Chondrocyte (in vitro differentiated cells): ENCODE measurements at places on chromosomes 12 and 14. TPM values are rescaled to one million over a fixed set of nuclear protein-coding genes. Genes with fewer than 3 reads are reported as not detected.

ADAMTS20 gene
- total RNA-seq, result 0.18 to 0.22 TPM in 2 of 3 replicates, not detected in the other

DNA sequence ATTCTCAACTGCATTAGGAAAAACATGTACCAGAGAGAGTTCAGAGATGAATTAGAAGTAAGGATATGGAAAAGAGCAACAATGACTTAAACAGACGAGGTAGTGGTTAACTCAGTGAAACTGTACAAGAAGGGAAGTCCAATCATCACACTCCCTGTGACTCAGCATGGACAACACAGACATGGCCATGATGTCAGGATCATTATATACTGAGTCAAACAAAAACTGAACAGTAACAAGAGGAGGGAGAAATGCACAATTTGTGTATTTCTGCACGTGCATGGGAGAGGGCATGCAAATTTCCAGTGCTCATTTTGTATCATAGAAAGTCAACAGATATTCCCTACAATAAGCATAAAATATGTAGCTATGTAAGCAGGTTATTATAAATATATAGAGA lies 1037.8 kb downstream of the BCL11B start:
- no peak for DNase-seq
- H3K36me3 ChIP-seq, result no peaks in the 10 kb centered on the region

ZNF891 gene
- total RNA-seq, result 1.0 to 1.8 TPM (median 1.3 TPM) in 3 replicates

DNA sequence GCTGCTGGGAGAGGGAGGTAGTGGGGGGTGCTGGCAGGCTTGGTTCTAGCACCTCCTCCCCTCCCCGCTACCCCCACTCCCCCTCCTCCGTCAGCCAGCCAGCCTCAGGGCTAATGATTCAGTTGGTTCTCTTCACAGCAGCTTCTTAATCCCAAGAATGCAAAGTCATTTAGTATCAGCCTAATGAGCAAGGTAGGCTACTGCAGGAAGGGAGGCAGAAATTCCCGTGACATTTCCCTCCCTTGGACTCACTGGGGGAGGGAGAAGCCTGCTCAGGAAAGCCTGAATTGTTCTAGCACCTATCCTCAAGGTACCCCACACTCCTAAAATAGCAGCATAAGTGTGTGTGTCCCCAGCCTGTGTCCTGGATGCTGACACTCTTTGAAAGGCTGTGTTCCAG lies 29.8 kb downstream of the ITPK1 start:
- H3K4me3 ChIP-seq, result no peak overlapping the region
- no peaks in the 10 kb centered on the region for H3K27me3 ChIP-seq
- H3K36me3 ChIP-seq, result no peaks in the 10 kb centered on the region
- no peak for DNase-seq
- H3K27ac ChIP-seq, result no peak overlapping the region

- no peaks in the 10 kb centered on the region for H3K4me1 ChIP-seq
- no peak overlapping the region for H3K4me3 ChIP-seq
- DNase-seq, result peak; percentile 75
- no peaks in the 10 kb centered on the region for H3K27me3 ChIP-seq
- H3K27ac ChIP-seq, result no peak overlapping the region
Measured at GRCh38 chr14:105867961-105868599, 341.7 kb downstream of the TMEM121 start.

GRCh38 chr12:76863837-76864236 lies 15.0 kb downstream of the CSRP2 start:
- H3K4me3 ChIP-seq, result peak overlapping the region; percentile 8
- peaks cover 77% of the 10 kb centered on the region for H3K4me1 ChIP-seq
- peak overlapping the region; percentile 92 for H3K27ac ChIP-seq
- H3K36me3 ChIP-seq, result peaks cover 35% of the 10 kb centered on the region

DNA sequence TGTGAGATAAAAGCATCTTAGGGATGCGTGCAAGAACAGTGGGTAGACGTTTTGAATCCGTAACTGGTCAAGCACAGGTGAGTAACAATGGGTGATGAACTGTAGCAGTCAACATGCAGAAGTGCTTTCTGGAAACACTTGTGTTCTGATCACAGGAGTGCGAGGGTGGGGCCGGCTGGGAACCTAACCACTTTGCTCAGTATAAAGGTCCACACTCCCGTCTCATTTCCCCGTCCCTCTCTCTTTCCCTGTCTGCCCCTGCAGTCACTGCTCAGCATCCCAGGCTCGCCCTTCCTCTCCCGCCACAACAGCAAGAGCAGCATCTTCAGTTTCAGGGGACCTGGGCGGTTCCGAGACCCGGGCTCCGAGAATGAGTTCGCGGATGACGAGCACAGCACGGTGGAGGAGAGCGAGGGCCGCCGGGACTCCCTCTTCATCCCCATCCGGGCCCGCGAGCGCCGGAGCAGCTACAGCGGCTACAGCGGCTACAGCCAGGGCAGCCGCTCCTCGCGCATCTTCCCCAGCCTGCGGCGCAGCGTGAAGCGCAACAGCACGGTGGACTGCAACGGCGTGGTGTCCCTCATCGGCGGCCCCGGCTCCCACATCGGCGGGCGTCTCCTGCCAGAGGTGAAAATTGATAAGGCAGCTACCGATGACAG lies 127.1 kb downstream of the FIGNL2 start:
- no peak overlapping the region for H3K27ac ChIP-seq
- peak; percentile 93 for DNase-seq
- peaks cover 6% of the 10 kb centered on the region for H3K36me3 ChIP-seq
- H3K27me3 ChIP-seq, result no peaks in the 10 kb centered on the region
- H3K4me1 ChIP-seq, result no peaks in the 10 kb centered on the region

- peaks cover 21% of the 10 kb centered on the region for H3K4me1 ChIP-seq
- no peak for DNase-seq
- H3K27ac ChIP-seq, result peak overlapping the region; percentile 36
- peaks cover 18% of the 10 kb centered on the region for H3K36me3 ChIP-seq
Measured at GRCh38 chr14:68865542-68865941, 72.7 kb upstream of the ZFP36L1 start.

GRCh38 chr12:84793558-84794367 lies 118.8 kb downstream of the SLC6A15 start:
- no peaks in the 10 kb centered on the region for H3K36me3 ChIP-seq
- no peak overlapping the region for H3K4me3 ChIP-seq
- DNase-seq, result no peak
- peaks cover 2% of the 10 kb centered on the region for H3K27me3 ChIP-seq
- H3K27ac ChIP-seq, result no peak overlapping the region

DNA sequence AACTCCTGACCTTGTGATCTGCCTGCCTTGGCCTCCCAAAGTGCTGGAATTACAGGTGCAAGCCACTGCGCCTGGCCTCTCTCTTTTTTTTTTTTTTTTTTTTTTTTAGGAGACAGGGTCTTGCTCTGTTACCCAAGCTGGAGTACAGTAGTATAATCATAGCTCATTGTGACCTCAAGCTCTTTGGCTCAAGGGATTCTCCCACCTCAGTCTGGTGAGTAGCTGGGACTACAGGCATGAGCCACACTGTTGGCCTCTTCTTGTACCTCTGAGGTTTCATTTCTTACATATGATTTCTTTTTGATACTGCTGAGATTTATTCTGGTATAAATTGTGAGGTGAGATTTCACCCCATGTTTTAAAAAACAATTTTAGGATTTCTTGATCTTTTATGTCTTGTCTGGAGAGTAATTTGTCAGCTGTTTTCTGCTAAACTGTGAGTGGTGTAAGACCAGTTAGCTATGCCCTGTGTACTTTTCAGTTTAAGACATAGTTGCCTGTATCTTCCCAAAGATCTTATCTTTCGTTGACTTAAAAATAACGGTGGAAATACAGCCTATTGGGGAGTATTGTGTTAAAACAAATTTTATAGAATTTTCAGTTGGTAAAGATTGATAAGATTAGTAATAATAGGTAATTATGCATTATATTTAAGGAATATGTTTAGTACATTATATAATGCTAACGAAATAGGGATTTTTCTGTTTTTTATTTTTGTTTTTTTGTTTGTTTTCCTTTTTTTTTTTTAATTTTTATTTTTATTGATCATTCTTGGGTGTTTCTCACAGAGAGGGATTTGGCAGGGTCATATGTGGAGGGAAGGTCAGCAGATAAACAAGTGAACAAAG lies 31.7 kb downstream of the WDR20 start:
- no peaks in the 10 kb centered on the region for H3K27me3 ChIP-seq
- H3K4me3 ChIP-seq, result no peak overlapping the region
- H3K27ac ChIP-seq, result no peak overlapping the region
- DNase-seq, result no peak
- H3K36me3 ChIP-seq, result peaks cover 2% of the 10 kb centered on the region
- peaks cover 9% of the 10 kb centered on the region for H3K4me1 ChIP-seq

DNA sequence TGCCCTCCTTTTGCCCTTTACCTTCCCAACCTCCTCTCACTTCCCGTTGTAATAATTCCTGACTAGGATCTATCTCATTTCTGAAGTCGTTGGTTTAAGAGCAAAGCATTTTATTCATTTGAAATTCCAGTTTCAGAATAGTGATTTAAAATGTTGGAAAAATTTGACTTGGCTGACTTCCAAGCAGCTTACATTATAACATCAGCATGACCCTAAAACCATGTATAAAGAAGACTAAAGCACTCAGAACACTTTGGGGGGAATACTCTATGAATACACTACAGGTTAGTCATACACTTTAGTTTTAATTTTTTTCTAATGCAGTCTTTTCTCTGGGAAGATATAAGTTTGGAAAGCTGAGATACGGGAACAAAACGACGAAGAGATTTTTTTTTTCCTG lies 161.1 kb downstream of the BTG1 start:
- peak overlapping the region; percentile 7 for H3K27ac ChIP-seq
- H3K27me3 ChIP-seq, result no peaks in the 10 kb centered on the region
- no peak for DNase-seq
- peaks cover 48% of the 10 kb centered on the region for H3K4me1 ChIP-seq

DNA sequence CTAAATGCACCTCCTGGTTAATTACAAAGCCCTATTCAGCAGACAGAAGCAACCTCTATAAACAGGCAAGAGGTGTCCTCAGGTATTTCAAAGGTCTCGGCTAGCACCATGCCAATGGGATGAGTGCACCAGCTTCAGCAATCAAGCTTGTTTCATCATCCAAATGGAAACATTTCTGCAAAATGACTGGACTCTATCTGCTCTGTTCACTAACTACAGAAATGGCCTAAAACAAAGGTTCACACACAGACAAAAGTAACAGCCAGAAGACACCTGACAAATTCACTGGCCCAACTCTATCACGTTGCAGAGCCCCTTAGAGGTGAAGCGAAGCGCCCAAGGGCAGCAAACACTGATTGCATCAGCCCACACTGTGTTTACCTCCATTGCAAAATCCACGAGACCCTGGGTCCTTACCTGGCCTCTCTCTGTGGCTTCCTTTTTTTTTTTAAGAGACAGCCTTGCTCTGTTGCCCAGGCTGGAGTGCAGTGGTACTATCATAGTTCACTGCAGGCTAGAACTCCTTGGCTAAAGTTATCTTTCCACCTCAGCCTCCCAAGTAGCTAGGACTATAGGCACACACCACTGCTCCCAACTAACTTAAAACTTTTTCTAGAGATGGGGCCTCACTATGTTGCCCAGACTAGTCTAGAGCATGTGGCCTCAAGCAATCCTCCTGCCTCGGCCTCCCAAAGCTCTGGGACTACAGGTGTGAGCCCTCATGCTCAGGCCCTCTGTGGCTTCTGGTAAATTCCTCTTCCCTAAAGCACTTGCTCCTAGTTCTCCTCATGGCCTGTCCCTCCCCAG lies 8.5 kb upstream of the SYNE3 start:
- no peaks in the 10 kb centered on the region for H3K27me3 ChIP-seq
- no peaks in the 10 kb centered on the region for H3K36me3 ChIP-seq
- no peak overlapping the region for H3K4me3 ChIP-seq
- DNase-seq, result no peak

GRCh38 chr12:98745578-98746391 lies 100.7 kb downstream of the APAF1 start:
- H3K27me3 ChIP-seq, result no peaks in the 10 kb centered on the region
- H3K27ac ChIP-seq, result no peak overlapping the region

DNA sequence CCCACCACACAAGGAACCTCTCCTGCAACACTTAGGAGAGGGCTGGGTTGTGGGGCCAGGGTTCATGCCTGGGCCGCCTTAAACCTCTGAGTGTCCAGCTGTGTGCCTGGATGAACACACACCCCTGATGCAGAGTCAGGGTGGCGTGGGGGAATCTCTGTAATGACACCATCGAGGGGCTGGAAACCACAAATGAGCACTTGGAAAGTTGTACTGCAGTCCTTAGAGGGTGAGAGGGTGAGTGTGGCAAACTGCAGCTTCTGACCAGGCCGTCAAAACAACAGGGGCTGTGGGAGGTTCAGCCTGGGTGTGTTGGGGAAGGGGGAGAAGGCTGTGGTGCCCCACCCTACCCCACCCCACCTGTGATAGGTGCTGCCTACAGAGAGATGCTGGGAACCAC lies 12.4 kb upstream of the KRT5 start:
- DNase-seq, result no peak
- no peak overlapping the region for H3K4me3 ChIP-seq
- H3K27me3 ChIP-seq, result peaks cover 30% of the 10 kb centered on the region
- H3K27ac ChIP-seq, result no peak overlapping the region
- H3K4me1 ChIP-seq, result no peaks in the 10 kb centered on the region

CEBPE gene
- total RNA-seq, result not detected in 3 replicates

HNF1A gene
- not detected in 3 replicates for total RNA-seq

- H3K4me3 ChIP-seq, result peak within 1 kb of the TSS; percentile 54
- H3K27me3 ChIP-seq, result peaks cover 60% of the 10 kb centered on the region
- no peak for DNase-seq
Measured at GRCh38 chr12:128267131-128267622, at the start of gene TMEM132C. TSS of gene TMEM132C (plus strand) at chr12:128267170. CDS start at chr12:128267403, 233 bp downstream.

- no peaks in the 10 kb centered on the region for H3K36me3 ChIP-seq
- peaks cover 11% of the 10 kb centered on the region for H3K4me1 ChIP-seq
- H3K4me3 ChIP-seq, result no peak overlapping the region
- peak overlapping the region; percentile 79 for H3K27ac ChIP-seq
Measured at GRCh38 chr12:80627782-80628181, 79.7 kb upstream of the MYF6 start.

DNA sequence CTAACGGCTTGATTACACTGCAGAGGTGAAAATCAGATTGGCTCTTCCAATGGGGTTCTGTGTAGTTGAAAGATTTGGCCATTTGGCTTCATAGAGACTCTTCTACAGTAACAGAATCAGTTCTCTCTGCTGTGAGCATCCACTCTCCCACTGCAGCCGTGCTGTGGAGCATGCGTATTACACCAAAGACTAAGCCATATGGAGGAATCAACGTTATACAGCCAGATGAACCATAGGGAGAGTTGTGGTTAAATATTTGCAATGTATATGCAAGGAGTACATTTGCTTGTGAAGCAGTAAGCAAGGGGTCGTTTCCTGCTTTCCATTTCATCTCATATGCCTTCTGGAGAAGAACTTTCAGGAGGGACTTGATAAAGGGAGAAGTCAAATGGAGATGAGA lies 331.1 kb upstream of the FKBP4 start:
- H3K27me3 ChIP-seq, result no peaks in the 10 kb centered on the region
- H3K4me3 ChIP-seq, result no peak overlapping the region
- DNase-seq, result no peak

DNA sequence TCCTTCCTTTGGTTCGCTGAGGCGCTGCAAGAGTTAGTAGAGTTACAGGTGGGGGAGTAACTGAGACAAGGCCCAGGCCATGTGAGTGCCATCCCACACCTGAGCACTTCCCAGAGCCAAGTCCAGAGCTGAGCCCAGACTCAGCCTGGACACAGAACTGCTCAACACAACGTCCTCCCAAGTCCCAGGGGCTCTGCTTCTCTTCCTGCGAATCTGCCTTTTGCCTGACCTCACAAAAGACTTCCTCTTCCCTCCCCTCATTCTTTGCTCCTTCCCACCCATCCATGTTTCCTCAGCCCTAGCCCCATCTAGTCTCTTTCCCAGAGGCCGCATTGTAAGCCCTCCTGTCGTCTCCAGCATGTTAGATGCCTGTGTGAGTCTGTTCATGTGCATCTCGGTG lies 16.6 kb upstream of the MCRS1 start:
- no peak overlapping the region for H3K27ac ChIP-seq
- DNase-seq, result no peak
